Fibroblast of skin of right biceps (primary cell): ENCODE measurements at places on chromosomes 16 and 17.

GRCh38 chr17:43515656-43516055 is 30.5 kb downstream of the ETV4 start:
- DNase-seq, result no peak

DNA sequence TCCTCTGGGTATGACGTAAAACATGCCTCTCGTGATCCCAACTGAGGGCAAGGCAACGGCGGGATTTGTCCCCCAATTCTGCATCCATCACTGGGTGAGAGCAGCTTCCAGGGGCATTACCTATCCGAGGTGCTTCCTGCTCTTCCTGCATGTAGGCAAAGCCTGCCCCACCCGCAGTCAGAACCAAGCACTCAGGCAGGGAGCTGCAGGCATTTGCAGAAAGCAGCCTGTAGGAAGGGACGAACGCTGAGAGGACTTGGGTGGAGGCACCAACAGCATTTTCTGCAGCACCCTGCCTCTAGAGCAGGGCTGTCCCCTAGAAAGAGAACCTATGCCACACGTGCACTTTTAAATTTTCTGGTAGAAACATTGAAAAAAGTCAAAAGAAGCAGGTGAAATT is 5.5 kb downstream of the BCO1 start:
- no peak for DNase-seq

- peak; percentile 7 for DNase-seq
Measured at GRCh38 chr17:8420041-8420934, 15.4 kb upstream of the NDEL1 start.

DNA sequence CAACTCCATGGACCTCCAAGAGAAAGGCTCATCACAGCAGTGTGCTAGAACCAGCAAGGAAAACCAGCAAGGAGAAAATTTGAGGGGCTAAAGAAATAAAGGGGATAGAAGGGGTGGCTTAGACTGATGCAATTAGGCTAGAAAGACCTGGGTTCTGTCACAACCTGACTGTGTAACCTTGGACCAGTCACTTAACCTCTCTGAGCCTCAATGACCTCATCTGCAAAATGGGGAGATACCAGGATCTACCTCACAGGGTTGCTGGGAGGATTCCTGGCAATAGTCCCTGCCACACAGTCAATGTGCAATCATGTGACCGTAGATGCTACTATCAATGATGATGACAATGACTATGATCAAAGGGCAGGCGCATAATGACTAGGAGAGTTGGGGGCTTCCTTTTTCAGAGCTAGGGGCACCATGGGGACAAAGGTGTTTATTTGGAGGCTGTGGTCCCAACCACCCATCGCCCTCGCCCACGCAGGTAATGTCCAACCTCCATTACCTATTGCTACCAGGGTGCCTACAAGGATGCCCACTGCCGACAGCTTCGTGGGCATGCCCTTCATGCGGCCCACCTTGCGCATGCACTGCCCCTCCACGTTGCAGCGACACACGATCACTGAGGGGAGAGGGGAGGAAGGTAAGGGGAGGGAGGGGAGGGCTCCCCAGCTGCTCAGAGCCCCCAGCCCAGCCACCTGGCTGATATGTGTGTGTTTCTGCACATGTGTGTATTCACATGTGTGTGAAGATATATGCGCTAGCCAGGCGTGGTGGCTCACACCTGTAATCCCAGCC is 9.7 kb downstream of the CDH16 start:
- DNase-seq, result no peak

DNA sequence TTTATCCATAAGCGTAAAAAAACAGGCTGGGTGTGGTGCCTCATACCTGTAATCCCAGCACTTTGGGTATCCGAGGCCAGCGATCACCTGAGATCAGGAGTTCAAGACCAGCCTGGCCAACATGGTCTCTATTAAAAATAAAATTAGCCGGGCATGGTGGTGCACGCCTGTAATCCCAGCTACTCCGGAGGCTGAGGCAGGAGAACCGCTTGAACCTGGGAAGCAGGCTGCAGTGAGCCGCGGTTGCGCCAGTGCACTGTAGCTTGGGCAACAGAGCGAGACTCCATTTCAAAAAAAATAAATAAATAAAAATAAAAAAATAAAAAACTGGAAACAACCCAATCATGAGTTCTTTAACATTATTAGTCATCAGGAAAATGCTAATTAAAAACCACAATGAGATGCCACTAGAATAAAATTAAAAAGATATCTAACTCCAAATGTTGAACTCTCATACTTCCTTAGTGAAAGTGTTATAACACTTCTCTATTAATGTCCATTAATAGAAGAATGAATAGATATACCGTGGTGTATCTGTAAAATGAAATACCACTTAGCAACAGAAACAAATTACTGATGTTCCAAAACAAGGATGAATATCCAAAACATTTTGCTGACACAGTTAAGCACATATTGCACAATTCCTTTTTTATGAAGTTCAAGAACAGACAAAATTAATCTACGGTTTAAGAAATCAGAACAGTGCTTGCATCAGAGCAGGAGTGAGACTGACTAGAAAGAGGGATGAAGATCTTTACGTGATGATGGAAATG is 13.1 kb downstream of the MPHOSPH6 start:
- no peak for DNase-seq

GRCh38 chr17:77601054-77601979 is 357.2 kb upstream of the TNRC6C start:
- DNase-seq, result no peak

DNA sequence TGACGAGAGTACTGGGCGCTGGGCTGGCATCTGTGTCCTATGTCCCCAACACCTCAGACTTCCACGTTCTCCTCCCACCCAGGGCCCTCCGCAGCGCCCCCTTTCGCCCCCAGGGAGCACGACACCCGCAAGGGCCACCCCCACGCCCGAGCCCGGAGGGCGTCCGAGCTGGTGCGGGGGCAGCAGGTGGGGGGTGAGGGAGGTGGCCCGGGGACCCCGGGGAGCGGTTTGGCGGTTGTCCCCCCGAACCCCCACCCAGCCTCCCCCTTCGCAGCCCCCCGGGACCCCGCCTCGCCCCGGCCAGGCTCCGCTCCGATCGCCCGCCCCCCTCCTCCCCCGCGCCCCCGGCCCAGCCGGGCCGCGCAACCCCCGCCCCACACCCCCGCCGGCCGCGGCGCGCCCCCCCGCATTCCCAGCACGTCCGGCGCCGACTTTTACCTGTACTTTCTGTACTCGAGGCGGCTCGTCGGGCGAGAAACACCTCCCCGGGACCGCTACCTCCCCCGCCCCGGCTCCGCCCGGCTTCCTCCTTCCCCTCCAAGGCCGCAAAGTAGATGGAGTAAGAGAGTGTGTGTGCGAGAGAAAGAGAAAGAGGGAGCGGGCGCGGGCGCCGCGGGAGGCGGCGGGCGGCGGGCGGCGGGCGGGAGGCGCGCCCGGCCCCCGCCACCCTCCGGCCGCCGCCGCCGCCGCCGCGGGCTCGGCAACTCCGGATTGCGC is 901 bp downstream of the CDYL2 start:
- DNase-seq, result peak; percentile 28

DNA sequence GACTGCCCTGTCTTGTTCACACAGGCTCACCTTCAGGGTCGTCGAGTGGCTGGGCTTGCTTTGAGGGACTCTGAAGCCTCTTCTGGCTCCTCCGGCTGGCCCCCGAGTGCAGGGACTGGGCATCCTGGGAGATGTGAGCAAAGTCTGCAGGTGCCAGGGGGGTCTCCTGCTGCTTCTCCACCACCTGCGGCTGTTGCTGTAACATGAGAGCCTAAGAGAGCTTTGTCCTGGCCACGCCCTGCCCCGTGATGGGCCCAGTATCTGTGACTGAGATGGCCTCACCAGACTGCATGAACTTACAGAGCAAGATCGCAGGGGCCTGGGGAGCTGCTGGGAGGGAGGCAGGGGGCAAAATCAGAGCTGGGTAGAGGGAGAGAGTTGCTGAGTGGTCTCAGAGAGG is 12.5 kb downstream of the ERN2 start:
- no peak for DNase-seq

- no peak for DNase-seq
Measured at GRCh38 chr17:27904534-27905446, 11.6 kb upstream of the LYRM9 start.

DNA sequence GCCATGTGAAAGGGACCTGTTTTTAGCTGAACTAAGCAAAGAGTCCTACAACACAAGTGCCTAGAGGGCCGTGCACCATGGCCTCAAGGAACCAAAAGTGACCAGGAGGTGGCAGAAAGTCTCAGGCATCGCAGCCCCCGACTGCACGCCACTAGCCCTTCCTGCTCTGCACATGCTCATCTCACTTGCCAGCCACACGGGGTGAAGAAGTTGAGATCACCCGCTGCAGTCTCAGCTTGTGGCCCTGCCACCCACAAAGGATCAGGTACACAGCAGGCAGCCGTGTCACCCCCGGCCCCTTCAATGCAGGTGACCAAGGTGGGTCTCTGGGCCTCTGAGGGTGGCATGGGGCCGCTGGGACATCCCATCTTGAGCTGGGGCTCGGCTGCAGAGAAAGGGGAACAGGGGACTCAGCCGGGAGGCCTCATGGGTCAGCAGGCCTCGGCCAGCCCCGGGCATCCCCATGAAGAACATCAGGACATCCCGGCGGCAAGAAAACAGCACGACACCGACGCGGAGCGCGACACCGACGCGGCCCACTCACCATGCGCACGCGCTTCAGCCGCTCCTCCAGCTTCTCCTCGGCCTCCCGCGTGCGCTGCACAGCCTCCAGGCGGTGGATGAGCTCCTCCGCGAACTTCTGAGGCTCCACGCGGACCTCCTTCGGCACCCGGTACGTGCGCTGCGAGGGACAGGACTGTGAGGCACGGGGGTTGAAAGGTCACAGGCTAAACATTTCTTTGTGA is 21.0 kb downstream of the PDIA2 start:
- DNase-seq, result no peak

GRCh38 chr17:77462090-77462489 is 321.3 kb downstream of the SEC14L1 start:
- DNase-seq, result no peak

DNA sequence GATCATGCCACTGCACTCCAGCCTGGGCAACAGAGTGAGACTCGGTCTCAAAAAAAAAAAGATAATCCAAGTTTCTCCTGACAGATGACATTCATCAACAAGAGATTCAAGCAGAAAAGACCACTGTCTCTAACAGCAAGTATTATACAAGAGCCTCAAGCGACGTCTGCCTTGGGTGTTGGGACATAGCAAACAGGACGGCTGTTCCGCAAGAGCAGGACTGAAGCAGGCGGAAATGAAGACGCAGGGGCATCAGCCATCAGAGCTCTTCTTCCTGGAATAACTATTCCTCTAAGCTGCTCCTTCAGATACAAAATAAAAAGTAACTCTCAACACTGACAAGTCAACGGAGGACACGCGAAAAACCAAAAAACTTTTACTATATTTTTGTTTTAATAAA is 54.0 kb downstream of the ANKRD11 start:
- no peak for DNase-seq

DNA sequence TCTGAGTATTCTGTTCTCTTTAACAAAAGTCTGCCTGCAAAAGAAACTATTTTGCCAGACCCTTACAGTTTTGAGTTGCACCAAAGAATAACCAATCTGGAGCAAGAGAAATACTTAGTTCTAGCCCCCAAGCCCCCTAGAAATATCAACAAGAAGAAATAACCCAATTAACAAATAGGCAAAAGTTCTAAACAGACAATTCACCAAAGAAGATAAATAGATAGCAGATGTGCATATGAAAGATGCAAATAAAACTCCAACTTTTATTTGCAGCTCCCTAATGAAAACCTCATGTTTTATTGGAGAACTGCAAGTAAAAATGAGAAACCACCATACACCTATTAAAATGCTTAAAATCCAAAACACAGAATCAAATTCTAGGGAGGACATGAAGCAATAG is 1308.0 kb downstream of the CDH11 start:
- DNase-seq, result no peak

GRCh38 chr16:55000595-55000994 is 69.9 kb downstream of the IRX5 start:
- peak; percentile 62 for DNase-seq

GRCh38 chr16:79599837-79600637 is 500 bp downstream of the MAF start:
- DNase-seq, result peak; percentile 61

DNA sequence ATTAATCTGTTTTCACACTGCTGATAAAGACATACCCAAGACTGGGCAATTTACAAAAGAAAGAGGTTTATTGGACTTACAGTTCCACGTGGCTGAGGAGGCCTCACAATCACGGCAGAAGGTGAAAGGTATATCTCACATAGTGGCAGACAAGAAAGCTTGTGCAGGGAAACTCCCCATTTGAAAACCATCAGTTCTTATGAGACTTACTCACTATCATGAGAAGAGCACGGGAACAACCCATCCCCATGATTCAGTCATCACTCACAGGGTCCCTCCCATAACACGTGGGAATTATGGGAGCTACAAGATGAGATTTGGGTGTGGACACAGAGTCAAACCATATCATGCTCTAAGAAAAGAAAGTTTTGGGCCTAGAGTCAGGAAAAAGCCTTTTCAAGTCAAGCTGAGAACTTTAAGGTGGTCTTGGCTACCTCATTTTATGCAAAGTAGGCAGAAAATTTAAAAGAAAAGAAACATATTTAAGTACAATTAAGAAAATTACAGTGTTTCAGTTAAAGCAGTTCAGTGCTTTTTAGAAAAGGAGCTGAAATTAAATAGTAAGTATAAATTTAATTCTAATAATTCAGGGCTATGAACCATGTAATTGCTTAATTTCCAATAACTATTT is 24.9 kb upstream of the CRYM start:
- DNase-seq, result peak; percentile 76

- DNase-seq, result peak; percentile 88
Measured at GRCh38 chr17:37179893-37180292, 195.9 kb upstream of the C17orf78 start.
